ENCODE measurements at places on chromosomes 11 and 22.

- no peak for DNase-seq
Measured at GRCh38 chr11:44627911-44628729, 62.7 kb downstream of the CD82 start.

GRCh38 chr11:1650034-1650917 is 20.7 kb downstream of the KRTAP5-5 start:
- no peak for DNase-seq

DNA sequence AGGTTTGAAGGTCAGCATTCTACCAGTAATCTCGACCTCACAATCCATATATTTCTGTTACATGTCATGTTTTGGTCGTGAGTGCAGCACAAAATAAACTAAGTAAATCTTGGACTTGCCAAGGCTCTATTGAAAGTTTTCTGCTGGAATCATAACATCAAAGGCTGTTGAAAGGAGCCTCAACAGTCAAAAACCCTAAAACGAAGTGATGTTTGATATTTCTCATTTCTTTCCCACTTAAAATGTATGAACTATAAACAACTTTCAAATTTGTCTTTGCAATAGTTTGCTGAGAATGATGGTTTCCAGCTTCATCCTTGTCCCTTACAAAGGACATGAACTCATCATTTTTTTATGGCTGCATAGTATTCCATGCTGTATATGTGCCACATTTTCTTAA is 1118.5 kb downstream of the LRRC4C start:
- no peak for DNase-seq

DNA sequence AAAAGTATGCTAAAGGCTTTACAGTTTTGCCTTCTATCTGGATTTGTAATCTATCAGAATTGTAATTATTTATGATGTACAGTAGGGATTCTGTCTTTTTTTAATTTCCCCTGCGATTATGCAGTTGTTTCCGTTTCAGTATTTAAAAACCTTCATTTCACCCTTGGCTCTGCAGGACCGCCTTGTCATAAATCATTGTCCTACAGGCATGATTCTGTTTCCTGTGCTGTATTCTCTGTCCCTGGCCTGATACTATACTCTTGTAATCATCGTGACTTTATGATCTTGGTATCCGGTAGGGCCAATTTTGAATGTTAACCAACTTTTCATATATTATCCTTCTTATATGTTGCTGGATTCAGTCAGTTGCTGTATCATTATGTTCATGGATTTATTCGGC is 151.7 kb downstream of the ATXN10 start:
- no peak for DNase-seq

GRCh38 chr11:69157156-69157821 is 1.6 kb downstream of the SMIM38 start:
- no peak for DNase-seq

DNA sequence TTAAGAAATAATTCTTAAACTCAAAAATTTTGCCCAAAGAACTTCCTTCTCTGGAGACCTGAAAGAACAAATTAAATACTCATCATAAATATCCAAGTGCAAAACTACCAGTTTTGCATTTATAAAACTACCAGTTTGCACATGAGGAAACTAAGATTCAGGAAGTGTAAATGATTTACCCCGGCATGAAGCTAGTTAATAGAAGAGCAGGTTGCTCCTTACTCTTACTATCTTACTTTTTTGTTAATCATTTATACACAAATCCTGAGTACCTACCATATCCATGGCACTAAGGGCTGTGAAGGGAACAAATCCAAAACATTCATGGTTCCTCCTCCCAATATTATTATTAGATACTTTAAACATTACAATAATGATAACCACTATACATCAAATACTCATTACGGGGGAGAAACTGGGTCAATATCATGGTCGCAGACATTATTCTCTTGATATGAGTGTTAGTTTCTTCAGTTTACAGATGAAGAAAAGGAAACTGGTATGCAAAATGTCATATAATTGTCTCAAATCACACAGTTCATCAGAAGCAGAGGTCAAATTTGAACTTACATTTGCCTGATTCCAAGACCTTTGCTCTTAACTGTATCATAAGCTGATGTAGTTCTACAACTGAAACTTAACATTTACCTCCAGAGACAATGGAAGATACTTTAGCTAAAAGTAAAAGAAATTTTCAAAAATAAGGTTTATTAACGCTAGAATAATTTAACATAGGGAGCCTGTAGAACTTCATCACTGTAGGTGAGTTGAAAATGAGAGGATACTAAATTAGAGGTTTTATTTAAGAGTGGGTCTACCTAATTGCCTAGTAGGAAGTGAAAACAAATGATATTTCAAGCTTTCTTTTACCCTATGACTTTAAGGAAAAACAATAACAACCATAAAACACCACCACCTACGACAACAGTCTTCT is 74.5 kb downstream of the FAM76B start:
- no peak for DNase-seq

DNA sequence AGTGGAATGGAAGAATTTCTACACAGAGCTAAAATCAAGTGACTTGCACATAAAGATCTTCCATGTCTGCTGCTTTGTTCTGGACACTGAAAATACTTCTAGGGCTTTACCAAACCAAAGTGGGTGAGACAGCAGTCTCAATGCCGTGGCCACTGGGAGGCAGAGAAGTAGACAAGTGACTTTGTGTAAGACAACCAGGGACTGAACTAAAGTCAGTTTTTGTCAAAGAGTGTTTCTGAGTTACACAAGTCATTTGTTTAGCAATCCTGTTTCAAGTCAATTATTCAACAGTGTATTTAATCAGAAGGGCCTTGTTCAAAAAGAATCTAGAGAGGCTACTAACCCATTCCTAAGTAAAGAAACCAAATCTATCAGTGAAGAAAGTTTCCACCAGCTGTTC is 46.6 kb downstream of the TCP11L1 start:
- no peak for DNase-seq

DNA sequence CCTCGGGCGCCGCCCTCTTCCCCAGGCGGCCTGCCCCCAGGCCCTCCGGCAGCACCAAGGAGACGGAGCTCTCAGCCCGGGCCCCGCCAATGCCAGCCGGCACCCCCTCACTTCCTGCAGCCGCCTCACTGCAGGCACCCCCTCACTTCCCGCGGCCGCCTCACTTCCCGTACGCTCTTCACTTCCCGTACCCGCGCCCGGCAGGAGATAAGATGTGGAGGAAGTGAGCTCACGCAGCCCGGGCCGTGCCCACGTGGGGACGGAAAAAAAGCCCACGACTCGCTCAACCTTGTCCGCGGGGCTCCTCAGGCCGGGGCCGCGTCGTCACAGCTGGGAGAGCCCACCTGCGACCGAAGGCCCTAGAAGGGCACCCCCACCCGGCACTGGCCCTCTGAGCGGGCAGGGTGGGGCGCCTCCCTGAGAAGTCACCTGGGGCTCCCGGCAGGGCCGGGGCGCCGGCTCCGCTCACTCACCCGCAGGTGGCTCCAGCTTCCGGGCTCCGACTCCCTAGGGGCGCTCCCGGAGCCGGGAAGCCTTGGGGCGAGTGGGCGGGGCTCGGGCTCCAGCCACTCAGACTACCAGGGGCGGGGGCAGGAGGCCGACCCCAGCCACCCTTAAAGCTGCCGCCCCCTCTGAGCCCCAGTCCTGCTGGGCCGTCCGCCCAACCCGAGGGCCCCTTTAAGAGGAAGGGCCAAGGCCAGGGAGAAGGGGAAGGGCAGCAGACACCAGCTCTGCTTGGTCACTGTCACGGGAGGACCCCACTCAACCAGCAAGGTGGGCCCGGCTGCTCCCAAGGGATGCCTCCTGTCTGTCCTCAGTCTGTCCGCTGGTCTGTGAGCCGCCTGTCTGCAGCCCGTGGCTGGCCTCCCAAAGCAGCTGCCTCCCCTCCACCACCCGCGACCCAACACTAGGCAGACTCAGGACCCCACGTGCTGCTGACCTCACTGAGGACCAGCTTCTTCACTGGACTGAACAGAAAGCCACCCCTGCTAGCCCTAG is 31.4 kb downstream of the PISD start:
- DNase-seq: peak; percentile 81

GRCh38 chr22:23683545-23683944 is 7.3 kb upstream of the RGL4 start:
- no peak for DNase-seq

- DNase-seq: peak; percentile 5
Measured at GRCh38 chr11:112555491-112556364, 295.1 kb upstream of the PLET1 start.

- no peak for DNase-seq
Measured at GRCh38 chr11:824292-824880, 3.3 kb upstream of the CRACR2B start.

GRCh38 chr22:46061501-46062231 is 84.7 kb upstream of the WNT7B start:
- no peak for DNase-seq

DNA sequence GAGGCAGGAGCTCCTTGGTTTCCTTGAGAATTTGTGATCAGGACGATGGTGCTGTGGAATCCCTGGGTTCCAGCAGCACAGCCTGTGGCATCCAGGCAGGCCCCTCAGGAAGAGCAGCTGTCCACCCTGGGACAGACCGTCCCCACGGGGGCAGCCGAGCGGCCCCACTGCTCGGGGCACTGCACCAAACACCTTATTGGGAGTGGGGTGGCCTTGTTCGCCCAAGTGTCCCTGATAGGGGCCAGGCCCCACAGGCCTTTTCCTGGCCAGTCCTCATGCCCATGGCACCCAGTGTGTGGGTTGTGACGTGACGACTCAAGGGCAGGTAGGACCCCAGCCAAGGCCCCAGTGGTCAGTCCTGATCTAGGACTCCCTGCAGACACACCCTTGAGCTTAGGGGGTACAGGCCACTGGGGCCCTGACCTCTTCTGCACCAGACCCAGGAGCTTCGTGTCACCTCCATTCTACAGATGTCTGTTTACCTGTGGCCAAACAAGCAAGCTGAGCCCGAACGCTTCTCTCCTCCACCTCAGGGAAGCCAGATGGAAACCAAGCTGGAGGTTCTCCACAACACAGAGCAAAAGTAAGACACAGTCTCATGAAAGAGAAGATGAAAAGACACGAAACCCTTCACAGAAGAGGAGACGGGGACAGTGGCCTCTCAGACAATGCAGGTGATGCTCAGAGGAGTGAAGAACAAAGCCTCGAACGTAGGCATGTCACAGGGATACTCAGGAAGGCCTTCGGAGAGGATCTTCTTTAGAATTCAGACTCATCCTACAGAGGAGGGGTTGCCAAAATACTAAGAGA is 1.6 kb upstream of the BRD1 start:
- no peak for DNase-seq

DNA sequence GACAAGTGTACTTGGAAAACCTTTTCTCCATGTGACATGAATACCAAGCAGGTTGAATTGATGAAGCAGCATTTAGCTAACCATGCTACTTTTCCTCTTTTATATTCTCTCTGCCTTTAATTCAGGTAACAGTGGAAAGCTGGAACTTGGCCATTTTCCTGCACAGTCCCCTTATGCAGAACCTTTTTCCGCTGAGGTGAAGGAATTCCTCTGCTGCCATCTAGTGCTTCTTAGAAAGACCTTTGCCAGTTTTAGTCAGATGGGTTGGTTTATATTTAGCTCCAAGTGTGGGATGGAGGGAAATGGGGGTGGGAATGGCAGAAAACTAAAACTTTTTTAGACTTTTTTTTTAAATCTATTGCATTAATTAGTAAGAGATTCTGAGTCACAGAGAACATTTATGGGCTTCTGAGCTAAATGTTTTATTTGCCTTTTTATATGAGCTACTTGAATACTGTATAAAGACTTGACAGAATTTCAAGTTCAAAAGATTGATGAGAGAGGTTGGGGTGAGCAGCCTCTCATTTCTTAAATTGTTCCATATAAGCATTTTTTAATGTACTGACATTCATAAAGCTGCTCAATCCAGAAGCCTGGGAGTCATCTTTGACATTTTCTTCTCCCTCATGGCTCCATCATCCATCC is 153.9 kb upstream of the ZC3H12C start:
- peak; percentile 56 for DNase-seq

DNA sequence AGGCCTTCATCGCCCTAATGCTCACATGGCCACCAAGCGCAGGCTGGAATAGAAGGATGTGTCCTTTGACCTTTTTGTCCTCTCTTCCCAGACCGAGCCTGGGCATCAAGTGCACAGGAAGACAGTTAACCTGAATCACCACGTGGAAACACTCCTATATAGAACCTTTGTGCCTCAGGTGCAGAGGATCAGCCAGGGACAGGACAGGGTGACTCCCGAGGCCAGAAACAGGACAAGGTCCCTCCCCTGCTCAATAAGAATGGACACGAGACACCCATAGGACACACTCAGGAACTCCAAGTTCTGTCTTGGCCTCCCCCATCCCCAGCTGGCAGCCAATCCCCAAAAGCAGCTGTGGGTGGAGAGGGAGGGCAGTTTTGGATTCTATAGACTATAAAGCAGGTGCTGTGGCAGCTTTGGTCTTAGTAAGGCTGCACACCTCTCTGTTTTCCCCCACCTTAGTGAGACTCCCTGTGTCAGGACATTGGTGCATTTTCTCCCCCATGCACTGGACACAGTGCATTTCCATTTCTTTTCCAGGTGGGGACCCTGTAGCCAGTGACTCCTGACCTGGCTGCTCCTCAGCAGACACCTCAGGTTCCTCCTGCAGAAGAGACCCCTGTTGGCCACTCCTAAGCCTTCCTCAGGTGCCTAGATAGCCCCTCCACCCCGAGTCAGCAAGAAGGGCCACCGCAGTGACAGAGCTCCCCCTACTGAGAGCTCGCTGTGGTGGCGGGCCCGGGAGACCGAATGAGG is 43.6 kb upstream of the POU2AF1 start:
- no peak for DNase-seq

DNA sequence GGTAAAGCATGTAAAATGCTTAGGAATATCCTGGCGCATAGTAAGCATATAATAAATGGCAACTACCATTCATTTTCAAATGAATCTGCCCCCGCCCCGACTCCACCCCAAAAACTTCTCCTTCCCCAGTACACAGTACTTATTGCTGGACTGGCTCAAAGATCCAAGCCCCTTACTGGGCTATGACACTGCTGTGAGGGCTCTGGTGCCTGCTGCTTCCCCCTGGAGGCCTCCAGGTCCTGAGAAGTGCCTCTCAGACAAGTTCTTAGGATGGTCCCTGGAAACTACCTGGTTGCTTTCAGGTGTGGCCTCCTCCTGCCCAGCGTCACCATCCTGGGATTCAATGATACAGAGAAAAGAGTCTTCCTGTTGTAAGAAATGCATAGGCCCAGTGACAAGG is 190.6 kb upstream of the NTM start:
- DNase-seq: no peak

GRCh38 chr11:97854357-97854756 is 1166.4 kb upstream of the CNTN5 start:
- DNase-seq: no peak

DNA sequence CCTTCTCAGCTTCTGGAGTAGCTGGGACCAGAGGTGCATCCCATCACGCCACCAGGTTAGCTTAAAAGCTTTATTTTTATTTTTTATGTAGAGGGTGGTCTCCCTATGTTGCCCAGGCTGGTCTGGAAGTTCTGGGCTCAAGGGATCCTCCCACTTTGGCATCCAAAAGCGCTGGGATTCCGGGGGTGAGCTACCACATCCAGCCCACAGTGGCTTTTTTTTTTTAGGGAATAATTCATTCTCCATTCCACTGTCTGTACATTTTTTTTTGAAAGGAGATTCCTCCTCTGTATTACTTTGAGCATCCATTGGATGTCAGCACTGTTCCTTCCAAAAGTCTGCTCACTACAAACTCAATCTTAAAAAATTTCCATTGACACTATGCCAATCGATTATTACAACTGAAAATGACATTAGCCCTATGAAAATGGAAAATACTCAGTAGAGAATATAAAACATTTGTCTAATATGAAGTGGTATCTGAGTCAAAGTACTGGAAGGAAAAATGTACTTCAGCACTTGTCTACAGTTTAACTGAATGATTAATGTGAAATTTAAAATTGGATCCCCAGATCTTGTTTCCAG is 1.3 kb upstream of the LPXN start:
- DNase-seq: no peak

Measured in pulmonary artery endothelial cell (primary cell).